ENCODE measurements at places on chromosomes 1 and 21.

- peak; percentile 96 for DNase-seq
Observed at GRCh38 chr1:39754026-39754570, 15.4 kb downstream of the PPIE start.

- no peak for DNase-seq
Observed at GRCh38 chr21:17370263-17370662, 142.6 kb upstream of the CXADR start.

DNA sequence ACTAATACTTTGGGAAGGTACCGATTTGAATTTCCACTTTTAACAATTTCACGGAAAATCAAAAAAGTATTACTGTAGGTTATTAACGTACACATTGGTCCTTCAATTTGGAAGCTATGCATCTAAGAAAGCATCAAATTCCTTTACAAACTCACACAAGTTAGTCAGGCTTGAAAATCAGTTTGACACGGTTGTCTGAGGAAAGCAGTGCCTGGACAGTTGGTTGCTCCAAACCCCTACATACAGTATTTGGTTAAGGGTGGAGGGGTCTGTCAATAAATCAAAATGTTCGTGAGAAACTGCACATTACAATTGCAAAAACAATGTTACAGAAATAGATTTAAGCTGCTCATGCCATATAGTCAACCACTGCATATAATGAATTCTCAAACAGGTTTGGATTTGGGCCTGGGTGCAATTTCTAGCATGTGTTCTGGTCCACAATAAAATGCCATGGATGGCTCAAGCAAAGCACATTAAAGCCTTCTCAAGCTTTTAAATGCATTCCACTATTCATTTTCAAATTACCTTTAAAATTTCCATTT, 19.9 kb upstream of the RBM34 start:
- no peak for DNase-seq

DNA sequence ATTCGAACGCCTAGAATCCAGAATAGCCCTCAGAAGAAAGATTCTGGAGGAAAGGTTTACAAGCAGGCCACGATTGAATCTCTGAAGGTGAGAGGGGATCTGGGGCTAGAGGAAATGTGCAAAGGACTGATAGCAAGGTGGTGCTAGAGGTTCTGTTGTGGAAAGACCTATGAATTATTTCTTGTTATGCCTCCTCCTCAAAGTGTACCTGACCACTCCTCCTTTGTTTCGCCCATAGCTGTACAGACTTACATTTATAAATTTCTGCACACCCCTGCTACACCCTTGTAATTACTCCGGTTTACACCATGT, 986 bp downstream of the TCEANC2 start:
- no peak for DNase-seq

- DNase-seq, result no peak
Observed at GRCh38 chr1:207018707-207019106, 13.8 kb downstream of the C1orf116 start.

DNA sequence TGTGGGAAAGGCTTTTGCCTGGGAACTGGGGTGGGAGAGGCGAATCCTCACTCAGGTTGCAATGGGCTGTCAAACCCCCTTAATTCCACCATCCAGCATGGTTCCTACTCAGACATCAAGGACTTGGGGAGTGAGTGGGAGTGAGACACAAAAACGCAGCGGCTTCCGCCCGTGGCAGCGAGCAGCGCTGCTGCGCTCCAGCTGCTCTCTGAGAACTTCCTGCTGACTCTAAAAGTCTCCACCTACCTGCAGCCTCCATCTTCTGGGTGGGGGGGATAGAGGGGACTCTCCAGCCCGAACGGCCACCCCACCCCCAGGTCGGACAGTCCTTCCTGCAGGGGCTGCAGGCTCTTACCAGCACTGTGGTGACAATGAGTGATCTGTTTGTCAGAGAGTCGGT, 184.4 kb downstream of the GRIK3 start:
- DNase-seq, result no peak

DNA sequence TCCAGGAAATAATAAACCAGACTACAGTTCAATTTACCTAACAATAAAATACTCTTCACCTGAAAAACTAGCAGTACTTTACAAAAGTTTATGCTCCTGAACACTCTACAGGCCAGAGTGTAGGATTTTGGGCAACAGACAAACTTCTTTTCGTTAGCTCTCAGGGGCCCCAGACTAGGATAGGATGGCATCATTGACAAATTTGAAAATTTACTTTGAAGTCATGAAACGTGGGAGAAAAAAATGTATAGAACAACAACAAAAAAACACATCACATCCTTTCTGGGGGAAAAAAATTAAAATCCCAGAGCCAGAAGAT, 1.2 kb downstream of the PTP4A2 start:
- no peak for DNase-seq

DNA sequence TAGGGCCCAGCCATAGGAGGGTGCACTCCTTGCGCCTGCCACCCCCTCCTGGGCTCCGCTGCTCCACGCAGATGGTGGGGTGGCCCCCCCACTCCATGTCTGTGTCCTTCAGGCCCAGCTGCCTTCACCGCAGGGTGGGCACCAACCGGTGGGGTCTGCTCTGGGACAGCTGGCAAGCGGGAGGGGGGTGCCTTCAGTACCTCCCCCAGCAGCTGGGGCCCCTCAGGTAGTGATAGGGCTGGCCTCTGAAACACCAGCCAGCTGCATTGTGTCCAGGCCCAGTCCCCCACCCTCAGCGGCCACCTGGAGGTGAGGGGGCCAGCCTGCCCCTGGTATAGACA, 360 bp downstream of the GJC2 start:
- no peak for DNase-seq

- no peak for DNase-seq
Observed at GRCh38 chr1:19685994-19686393, 21.3 kb downstream of the HTR6 start.

DNA sequence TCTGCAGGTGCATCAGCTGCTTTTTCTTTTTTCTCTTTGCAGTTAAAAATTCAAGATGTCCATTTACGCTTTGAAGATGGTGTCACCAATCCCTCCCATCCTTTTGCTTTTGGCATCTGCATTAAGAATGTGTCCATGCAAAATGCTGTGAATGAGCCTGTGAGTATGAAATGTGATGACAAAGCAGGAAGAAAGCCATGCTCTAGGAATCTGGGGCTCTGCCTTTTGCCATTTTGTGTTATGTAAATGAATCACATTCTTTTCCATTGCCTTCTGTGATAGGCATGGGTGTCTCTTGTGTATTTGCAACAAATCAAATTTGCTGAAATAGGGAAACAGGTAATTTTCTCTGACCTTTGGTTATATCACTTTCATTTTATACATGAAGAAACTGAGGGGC, 19.4 kb downstream of the VPS13D start:
- no peak for DNase-seq

GRCh38 chr1:38476111-38476849, 383.3 kb downstream of the RRAGC start:
- no peak for DNase-seq

GRCh38 chr1:89221341-89221740, 22.6 kb upstream of the GBP4 start:
- peak; percentile 20 for DNase-seq

DNA sequence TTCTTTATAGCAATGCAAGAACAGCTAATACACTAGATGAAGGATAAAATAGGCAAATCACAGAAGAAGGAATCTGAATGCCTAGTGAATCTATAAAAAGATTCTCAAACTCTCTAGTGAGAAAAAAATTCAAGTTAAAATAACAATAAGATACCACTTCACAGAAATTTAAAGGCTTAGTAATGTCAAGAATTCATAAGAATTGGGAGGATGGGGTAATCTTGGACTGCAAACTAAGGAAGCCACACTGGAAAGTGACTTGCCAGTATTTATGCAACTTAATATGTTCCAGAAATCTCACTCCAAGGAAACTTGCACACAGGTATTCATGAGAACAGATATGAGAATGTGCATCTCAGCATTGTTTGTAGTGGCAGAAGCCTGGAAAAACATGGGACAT, 38.9 kb upstream of the PRRC2C start:
- no peak for DNase-seq

DNA sequence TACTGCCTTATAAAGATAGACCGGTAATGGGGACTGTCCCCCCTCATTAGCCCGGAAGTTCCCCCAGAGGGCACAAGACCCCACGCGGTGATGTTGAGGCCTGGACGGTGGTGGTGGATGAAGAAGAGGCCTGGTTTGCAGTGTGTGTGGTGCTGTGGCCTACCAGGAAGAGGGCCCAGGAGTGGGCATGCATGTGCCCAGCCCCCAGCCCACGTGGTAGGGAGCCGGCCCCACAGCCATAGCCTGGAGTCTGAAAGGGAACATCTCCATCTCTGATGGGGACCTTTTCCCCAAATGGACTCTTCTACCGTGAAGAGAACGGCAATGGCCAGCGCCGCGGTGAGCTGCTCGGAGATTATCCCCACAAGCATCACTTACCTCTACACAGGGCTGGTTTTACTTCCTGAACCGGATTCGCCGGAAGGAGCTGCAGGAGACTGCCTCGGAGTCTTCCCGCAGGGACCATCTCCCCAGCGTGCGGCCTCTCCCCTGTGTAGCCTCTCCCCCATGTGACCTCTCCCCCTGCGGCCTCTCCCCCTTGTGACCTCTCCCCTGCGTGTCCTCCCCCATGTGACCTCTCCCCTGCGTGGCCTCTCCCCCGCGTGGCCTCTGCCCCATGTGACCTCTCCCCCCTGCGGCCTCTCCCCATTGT, 20.6 kb downstream of the RRP1 start:
- DNase-seq, result no peak

- no peak for DNase-seq
Observed at GRCh38 chr1:197841883-197842553, 60.4 kb upstream of the C1orf53 start.

- DNase-seq, result peak; percentile 8
Observed at GRCh38 chr1:23184212-23184934, 15.7 kb upstream of the LUZP1 start.

DNA sequence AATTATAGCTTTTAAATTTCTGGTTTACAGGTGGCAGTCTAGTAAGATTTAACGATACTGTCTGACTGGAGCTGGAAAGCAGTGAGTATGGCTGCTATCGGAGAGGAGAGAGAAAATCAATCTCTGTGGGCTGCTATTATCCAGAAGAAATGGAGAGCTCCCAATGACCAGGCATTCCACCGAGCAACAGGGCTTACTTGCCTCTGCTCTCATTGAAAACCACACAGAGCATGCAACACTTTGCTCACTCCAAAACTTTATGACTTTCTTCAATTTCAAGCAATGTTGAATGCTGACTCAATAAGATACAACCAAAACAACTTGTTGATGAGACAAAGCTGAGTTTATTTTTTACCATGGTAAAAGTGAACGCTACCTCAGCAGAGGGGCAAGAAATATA, 337.0 kb upstream of the NCAM2 start:
- DNase-seq, result no peak

Measured in NCI-H2029 (cell line).